ENCODE measurements at places on chromosomes 7 and 10.

- no peak for DNase-seq
Observed at GRCh38 chr7:95700917-95701316, 71.4 kb upstream of the DYNC1I1 start.

DNA sequence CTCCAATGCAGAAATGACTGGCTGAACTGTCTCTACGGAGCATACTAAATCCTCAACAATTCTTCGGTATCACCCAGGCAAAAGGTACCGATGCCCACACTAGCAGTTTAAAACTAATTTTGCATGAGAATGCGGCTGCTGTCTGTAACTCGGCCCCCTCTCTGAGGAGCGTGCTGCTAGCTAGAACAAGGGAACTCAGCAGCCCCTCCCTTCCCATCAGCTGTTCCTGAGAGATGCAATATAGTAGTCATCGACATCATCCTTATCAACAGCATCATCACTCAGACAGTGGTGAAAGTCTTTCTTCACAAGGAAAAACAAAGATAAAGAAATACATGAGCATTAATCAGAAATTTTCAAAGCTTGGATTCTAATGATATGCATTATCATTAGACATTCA, 189.1 kb upstream of the FRMD4A start:
- DNase-seq: no peak

GRCh38 chr7:68009716-68010115, 1013.1 kb downstream of the TYW1 start:
- DNase-seq: no peak

- DNase-seq: no peak
Observed at GRCh38 chr10:97943294-97943693, 87.1 kb downstream of the CRTAC1 start.

Data from fibroblast of upper back skin (primary cell).